ENCODE measurements at places on chromosomes 1 and 21.

- DNase-seq, result no peak
Measured at GRCh38 chr1:193113992-193114332, 7.9 kb upstream of the CDC73 start.

DNA sequence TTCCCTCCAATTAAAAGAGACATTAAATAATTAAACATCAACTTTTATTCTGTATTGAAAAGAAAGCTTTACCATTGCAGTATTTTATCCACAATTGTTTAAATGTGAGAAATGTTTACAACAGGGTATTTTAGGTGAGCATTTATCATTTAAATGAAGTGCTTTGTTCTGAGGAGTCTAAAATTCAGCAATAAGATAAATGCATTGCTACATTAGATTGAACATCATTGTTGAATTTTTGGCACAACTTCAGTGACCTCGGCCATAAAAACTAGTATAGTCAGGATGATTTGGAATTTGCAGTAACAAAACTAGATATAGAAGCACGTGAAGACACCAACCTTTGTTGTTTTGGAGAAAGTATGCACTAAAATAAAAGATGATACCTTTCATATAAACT lies 692.9 kb downstream of the USP25 start:
- no peak for DNase-seq

- no peak for DNase-seq
Measured at GRCh38 chr1:81032973-81033425, 767.7 kb upstream of the ADGRL2 start.

DNA sequence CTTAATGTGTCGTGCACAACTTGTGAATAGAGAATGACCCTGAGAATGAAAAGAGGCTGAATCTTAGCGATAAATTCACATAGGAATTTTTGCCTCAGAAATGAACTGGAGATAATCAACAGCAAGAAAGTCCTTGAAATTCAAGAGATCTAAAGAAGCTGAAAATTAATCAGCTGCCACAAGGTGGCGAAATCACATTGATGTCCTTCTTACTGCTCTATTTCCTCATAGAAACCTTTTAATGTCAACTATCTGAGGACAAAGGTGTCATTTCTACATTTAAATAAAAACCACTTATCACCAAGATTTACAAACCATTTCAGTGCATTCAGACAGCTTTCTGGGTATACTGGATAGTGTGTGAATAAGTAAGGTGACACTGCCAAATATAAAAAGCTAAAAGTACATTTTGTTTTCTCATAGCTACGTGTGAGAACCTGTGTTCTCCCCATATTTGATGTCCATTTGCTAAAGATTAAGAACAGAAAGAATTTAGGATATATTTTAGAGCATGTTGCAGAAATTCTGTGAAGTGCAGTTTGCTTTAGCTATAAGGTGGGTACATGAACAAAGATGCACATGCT lies 485.3 kb upstream of the PTBP2 start:
- DNase-seq, result peak; percentile 49

DNA sequence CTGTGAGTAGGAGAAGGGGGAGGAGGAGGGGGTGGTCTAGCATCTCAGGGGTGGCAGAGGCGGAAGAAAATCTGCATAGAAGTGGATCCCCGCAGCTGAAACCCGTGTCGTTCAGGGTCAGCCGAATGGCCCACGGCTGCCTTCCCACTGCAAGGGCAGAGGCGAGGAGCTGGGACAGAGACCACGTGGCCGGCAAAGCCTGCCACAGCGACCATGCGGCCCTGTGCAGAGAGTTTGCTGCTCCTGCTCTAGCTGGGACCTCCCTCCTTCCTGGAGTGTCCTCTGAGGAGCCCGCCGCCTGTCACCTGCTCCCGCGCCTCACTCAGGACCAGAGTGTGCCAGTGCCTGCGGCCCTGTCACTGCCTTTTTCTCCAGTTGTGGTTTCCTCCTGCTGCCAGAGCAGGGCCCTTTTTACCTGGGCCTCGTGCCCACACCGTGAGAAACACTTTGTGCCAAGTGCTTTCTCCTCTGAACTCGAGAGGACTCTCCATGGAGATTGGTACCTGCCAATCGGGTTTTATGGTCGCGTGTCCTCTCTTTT lies 5.4 kb upstream of the TRPM2 start:
- no peak for DNase-seq

DNA sequence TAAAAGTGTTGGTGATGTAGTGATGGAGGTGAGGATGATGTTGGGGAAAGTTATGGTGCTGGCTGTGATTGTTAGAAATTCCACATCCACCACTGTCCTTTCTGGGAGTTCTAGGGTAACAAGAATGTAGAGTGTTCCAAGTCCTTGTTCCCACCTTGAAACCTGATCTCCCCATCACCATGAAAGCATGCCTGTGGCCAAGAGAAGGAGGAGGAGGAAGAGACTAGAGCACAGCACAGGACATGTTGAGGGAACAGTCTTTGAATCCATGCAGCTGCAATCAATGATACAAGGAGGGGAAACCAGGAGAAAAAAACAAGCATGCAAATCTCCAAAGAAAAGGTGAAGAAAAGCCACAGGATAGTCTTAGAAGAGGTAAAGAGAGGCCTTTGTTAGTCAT lies 45.9 kb upstream of the ARTN start:
- no peak for DNase-seq

DNA sequence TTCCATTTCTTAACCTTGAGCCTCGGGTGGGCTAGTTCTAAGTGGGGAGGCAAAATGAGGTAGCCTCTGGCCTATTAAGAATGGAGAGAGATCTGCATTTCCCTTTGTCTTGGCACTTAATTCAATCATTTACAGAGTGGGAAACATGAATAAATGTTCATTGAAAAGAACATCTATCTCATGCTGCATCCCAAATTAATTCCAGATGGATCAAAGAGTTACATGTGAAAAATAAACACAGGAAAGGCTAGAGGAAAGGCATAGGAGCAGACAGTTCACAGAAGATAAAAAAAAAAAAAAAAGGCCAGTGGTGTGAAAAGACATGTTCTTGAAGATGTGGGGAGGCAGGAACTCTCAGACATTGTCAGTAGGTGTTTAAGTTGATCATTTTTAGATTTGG lies 35.7 kb upstream of the EPS8L3 start:
- no peak for DNase-seq

DNA sequence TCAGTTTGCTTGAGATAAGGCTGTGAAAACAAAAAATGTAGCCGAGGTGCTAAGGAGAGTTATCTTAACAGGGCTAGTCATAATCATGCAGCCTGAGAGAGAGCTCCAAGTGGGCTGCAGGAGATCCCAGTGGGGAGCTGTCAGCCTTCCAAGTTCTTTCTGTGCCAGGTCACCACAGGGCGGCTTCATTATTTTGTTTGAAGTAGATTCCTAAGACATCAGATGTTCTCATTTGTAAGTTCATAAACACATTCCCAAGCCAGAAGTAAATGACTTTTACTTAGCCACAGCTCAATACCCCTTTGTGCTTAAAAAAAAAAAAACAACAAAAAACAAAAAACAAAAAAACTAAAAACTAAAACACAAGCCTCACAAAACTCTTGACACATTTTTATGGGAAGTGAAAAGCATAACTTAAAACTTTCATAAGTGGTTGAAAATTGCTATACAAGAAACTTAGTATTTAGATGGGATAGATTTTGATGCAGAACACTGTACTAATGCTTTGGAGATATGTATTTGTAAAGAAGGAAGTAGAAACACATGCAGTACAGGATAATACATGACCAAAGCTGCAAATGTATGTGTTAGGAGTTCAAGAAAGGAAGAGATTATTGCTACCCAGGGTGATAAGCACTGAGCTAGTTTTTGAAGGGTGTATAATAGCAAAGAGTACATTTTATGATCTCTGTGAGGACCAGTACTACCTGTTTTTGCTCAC lies 8.6 kb downstream of the CDC14A start:
- no peak for DNase-seq

- no peak for DNase-seq
Measured at GRCh38 chr1:223136086-223136485, 7.0 kb downstream of the TLR5 start.

- DNase-seq, result no peak
Measured at GRCh38 chr1:56050911-56051310, 528.5 kb downstream of the PLPP3 start.

- DNase-seq, result no peak
Measured at GRCh38 chr1:23103001-23103889, 65.4 kb downstream of the LUZP1 start.

DNA sequence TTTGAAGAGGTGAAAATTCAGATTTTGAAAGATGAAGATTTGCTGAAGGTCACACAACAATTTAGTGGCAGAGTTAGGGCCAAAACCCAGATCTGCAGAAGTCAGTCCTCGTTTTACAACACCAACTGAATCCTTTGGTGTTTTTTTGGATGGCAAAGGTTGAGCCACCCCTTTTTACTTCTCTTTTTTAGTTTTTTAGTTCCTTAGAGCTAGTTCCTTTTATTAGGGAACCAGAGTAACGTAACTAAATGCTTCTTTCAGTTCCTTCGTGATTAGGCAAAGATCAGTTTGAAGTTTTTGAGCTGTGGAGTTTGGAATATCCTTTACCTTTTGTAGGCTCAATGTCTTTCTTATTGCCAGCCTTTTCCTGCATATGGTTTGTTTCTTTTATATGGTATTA lies 67.9 kb upstream of the ARID1A start:
- no peak for DNase-seq

- DNase-seq, result no peak
Measured at GRCh38 chr1:225877580-225877979, 4.6 kb downstream of the TMEM63A start.

- DNase-seq, result no peak
Measured at GRCh38 chr1:45410850-45411509, 70.7 kb upstream of the MUTYH start.

DNA sequence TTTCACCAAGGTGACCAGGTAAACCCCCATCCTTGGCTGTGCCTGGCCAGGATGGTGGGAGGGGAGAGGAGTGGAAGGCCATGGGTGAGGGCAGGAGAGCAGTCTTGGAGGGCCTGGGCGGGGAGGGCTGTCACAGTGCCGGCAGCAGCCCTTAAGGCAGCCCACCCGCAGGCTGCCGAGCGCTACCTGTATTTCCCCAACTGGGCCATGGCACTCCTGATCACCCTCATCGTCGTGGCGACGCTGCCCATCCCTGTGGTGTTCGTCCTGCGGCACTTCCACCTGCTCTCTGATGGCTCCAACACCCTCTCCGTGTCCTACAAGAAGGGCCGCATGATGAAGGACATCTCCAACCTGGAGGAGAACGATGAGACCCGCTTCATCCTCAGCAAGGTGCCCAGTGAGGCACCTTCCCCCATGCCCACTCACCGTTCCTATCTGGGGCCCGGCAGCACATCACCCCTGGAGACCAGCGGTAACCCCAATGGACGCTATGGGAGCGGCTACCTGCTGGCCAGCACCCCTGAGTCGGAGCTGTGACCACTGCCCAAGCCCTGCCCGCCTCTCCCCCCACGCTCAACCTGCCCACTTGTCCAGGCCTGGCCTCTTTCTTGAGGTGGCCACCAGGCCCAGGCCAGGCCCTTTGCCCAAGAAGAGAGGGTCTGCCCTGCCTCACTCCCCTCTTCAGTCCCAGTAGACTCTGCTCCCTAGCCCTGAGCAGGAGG lies 12.0 kb upstream of the KCNC4 start:
- DNase-seq, result no peak

- no peak for DNase-seq
Measured at GRCh38 chr21:29777160-29777559, 162.6 kb downstream of the GRIK1 start.

DNA sequence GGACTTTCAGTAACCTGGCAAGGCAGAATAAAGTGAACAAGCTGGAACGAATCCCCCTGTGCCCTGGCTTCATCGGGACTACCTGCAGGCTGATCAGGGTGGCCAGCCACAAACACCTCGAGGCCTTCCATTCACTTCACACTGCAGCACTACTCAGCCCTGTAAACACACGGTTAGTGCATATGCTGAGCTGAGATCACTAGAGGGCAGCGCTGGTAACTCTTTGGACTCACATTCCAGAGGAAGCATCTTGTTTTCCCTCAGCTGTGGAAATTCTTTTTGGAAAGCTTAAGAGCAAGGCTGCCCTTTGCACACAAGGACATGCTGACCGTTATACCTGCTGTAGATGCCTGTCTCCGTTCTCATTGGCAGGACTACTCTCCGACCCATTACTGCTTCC lies 32.1 kb downstream of the PCSK9 start:
- peak; percentile 43 for DNase-seq

DNA sequence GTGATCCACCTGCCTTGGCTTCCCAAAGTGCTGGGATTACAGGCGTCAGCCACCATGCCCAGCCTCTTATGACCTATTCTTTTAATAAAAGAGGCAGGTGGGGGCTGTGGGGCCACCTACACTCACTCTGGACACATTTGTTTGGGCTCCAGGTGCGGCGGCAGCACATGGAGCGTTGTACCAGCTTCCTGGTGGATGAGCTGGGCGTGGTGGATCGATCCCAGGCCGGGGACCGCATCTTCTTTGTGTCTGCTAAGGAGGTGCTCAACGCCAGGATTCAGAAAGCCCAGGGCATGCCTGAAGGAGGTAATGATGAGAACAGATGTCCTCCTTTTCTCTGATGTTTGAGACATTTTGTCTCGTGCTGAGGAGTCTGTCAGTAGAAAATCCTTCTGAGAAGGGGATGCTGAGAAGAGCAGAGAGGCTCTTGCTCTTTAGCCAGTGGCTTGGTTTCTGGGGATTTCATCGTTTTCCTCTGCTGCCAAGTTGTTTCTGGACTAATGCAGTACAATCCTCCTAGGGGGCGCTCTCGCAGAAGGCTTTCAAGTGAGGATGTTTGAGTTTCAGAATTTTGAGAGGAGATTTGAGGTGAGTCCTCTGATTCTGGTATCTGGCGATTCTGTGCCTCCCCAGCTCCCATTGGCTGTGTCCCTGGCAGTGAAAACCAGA lies 17.9 kb upstream of the MIIP start:
- DNase-seq, result peak; percentile 30

- no peak for DNase-seq
Measured at GRCh38 chr1:95057351-95057750, 15.4 kb downstream of the ALG14 start.

DNA sequence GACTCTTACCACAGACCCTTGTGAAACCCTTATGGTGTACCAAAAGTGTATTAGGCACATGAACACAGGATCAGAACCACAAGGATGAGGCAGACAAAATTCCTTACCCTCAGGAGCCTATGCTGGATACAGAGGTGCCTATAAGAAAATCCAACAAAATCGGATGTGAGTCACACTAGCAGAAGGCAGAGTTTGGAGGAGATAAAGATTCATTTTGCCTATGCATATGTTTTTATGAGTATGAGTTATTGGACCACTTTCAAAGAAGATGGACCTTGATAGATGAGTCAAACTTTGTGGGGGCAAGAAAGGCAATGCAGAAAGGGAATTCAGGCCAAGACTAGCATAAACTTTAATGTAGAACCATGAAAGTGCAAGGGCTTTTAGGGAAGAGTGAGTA lies 17.0 kb downstream of the CAMK1G start:
- no peak for DNase-seq

Measured in amniotic stem cell (primary cell).